Germinal center (tissue), 1 donor: ENCODE measurements at places on chromosomes 1 and 21.

- no peak for DNase-seq
Observed at GRCh38 chr21:45378258-45378966, 26.6 kb upstream of the COL18A1 start.

DNA sequence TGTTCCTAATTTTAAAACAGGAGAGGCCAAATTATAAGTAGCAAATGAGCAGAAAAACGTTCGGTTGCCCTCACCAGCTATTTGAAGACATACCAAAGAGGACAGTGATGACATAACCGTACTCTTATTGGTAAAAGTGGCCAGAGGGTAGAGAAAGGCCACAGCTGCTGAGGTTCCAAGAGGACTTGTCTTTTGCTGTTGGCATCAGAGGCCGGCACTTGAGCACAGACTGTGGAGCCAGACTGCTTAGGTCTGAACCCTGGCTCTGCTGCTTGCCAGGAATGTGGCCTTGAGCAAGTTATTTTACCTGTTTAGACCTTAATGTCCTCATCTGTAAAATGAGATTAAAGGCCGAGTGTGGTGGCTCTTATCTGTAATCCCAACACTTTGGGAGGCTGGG is 14.9 kb downstream of the ETV3L start:
- DNase-seq, result no peak

DNA sequence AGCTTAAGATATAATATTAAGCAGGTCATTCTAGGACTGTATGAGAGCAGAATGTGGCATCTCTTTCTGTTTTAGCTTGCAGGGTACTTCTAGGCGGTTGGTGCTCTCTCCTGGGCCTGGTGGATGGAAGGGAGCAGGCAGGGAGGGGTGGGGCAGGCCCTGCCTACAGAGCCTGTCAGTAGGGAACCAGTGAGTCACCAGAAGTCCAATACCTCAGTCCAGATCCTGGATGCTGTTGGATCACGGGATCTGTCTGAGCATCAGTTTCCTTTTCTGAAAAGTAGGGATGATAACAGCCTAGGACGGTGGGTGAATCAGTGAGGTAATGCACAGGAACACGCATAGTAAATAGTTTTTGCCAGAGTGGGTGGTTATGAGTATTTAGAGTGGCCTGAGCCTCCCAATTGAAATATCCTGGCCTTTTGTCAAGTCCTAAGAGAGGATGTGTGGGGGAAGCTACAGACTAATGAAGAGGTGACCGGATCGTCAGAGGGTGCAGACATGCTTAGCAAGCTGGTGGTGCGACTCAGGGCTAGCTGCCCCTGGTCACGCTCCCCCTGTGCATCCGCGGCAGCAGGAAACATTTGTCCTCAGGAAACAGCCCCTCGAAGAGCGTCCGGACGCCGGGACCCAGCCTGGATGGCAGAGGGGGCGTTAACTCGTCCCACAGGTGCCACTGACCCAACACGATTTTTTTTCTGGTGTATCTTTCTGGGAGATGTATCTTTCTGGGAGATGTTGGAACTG is 23.9 kb downstream of the NAV1 start:
- no peak for DNase-seq

- DNase-seq, result no peak
Observed at GRCh38 chr1:27618341-27619082, 14.6 kb upstream of the AHDC1 start.

- DNase-seq, result no peak
Observed at GRCh38 chr1:59061876-59062275, 235.0 kb upstream of the FGGY start.

GRCh38 chr1:226568077-226568831 is 19.7 kb downstream of the STUM start:
- DNase-seq, result no peak
